ENCODE measurements at places on chromosomes 5 and 9. TPM values are rescaled to one million over a fixed set of nuclear protein-coding genes. Genes with fewer than 3 reads are reported as not detected.

LCN12 gene
- total RNA-seq = 3.5 TPM

MEGF10 gene
- total RNA-seq = not detected

GRCh38 chr5:151491062-151491461 is 43.7 kb downstream of the SLC36A1 start:
- no peaks in the 10 kb centered on the region for H3K27me3 ChIP-seq
- H3K27ac ChIP-seq = no peak overlapping the region
- peaks cover 3% of the 10 kb centered on the region for H3K36me3 ChIP-seq
- no peaks in the 10 kb centered on the region for H3K4me1 ChIP-seq

MED27 gene
- total RNA-seq = 22.7 TPM

GRCh38 chr5:148085977-148086705 is 22.4 kb downstream of the SPINK5 start:
- no peak for DNase-seq
- no peaks in the 10 kb centered on the region for H3K36me3 ChIP-seq
- H3K4me1 ChIP-seq = no peaks in the 10 kb centered on the region
- H3K27me3 ChIP-seq = no peaks in the 10 kb centered on the region
- no peak overlapping the region for H3K4me3 ChIP-seq
- H3K27ac ChIP-seq = no peak overlapping the region

PROB1 gene
- 3.3 TPM for total RNA-seq

DNA sequence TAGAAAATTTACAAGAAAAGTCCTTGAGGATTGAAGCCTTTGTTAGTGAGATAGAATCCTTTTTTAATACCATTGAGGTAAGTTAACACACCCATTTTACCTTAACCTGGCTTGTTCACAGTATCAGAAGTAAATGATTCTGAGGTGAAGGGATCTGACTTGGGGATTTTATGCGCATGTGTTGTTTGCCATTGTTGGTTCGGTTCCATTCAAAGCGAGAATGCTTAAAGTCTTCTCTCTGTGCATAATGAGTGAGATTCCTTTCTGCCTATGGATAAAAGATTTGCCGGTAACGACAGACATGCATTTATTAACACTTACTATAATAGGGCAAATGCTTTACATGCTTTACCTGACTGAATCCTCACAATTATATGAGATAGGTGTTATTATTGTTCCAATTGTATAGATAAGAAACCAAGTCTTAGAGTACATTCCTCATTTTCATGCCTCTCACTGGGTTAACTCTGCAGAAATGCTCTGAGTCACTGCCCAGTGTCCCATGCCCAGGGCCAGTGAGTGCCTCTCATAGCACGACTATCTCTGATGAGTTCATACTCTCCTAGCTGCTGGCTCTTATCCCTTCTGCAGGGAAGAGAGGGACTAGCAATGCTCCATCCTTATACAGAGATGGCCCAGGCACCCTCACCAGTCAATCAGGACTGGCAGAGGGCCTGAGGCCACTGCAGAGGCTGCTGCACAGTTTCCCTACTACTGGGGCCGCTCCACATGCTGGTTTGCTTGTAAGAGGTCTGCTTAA is 54.4 kb downstream of the CMYA5 start:
- no peaks in the 10 kb centered on the region for H3K4me1 ChIP-seq
- no peak for DNase-seq
- H3K36me3 ChIP-seq = no peaks in the 10 kb centered on the region
- no peak overlapping the region for H3K27ac ChIP-seq

DNA sequence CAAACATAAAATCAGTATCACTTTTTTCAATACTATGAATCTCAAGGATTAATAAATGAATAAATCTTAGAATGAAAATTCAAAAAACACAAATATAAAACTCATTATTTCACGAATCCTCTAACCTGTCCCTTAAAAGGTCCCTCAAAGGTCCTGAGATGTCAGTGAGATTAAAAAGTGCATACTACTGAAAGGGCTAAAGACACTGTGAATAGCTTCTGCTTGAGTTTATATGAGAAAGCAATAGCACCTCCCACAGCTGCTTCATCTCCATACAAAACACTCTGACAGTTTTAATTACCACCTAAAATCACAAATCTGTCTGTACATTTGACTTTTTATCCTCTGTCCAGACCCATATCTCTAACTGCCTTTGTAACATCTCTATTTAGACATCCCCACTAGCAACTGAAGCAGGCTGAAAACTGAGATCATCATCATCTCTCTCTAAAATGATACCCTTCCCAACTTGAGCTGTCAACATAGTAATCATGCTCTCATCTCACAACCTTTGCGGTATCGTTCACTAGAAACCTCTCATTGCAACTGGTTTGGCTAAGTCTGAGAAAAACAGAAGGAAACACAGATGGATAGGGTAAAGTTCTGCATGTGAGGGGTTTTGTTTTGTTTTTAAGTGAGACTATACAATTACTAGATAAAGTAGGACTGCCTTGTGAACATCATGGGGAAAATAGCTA is 56.3 kb downstream of the TBCA start:
- H3K36me3 ChIP-seq = peaks cover 7% of the 10 kb centered on the region

ZNF483 gene
- 2.7 TPM for total RNA-seq

DRD1 gene
- total RNA-seq = not detected

GRCh38 chr5:73104326-73104725 is 16.0 kb upstream of the TMEM171 start:
- H3K27ac ChIP-seq = no peak overlapping the region
- DNase-seq = no peak
- peaks cover 37% of the 10 kb centered on the region for H3K27me3 ChIP-seq
- no peak overlapping the region for H3K4me3 ChIP-seq
- H3K4me1 ChIP-seq = no peaks in the 10 kb centered on the region

DNA sequence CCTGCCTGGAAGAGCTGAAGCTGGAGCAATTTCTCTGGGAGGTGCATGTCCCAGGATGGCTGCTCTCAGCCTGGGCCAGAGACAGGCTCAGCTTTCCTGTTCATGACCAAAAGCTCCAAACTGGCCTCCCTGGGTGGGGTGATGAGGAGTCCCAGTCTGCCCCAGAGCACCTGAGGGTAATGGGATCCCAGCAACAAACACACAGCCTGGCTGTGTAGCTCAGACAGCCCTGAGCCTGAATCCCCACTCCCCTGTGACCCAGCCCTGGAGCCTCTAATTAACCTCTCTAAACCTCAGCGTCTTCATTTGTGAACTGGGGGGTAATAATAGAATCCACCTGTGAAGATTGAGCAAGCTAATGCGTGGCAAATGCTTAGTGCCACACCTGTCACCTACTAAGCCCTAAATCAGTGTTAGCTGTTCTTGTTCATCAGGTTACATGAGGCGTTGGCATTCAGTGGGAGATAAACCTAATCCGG is 67.5 kb downstream of the HSPA4 start:
- H3K27me3 ChIP-seq = no peaks in the 10 kb centered on the region
- DNase-seq = no peak
- H3K27ac ChIP-seq = no peak overlapping the region
- H3K4me1 ChIP-seq = no peaks in the 10 kb centered on the region
- H3K36me3 ChIP-seq = no peaks in the 10 kb centered on the region

- H3K4me1 ChIP-seq = peaks cover 34% of the 10 kb centered on the region
- peaks cover 3% of the 10 kb centered on the region for H3K36me3 ChIP-seq
- no peak overlapping the region for H3K27ac ChIP-seq
- H3K4me3 ChIP-seq = no peak overlapping the region
- peaks cover 36% of the 10 kb centered on the region for H3K27me3 ChIP-seq
- DNase-seq = no peak
Observed at GRCh38 chr9:22103685-22104575, 94.8 kb upstream of the CDKN2B start.

GRCh38 chr5:118981783-118982182 is 6.6 kb downstream of the DTWD2 start:
- H3K36me3 ChIP-seq = no peaks in the 10 kb centered on the region
- no peak for DNase-seq
- H3K27me3 ChIP-seq = no peaks in the 10 kb centered on the region
- no peak overlapping the region for H3K4me3 ChIP-seq

C5orf24 gene
- total RNA-seq = 30.1 TPM

DNA sequence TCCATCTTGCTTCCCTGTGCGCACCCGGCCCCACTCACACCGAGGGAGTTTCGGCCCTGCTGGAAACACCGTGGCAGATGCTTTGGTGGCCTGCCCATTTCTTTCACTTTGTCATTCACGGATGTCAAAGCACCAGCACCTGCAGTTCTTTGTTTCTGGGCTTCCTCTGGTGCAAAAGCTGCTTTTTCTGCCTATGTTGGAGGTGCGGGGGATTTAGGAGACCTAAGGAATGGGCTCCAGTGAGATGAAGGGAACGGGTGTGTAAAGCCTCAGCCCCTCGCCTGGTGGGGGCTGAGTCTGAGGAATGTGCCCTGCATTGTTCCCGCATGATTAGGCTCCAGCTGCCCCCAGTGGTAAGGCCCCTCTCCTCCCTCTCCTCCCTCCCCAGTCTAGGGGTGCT is 62.3 kb downstream of the THBS4 start:
- peaks cover 26% of the 10 kb centered on the region for H3K4me1 ChIP-seq
- H3K4me3 ChIP-seq = no peak overlapping the region
- H3K27me3 ChIP-seq = no peaks in the 10 kb centered on the region
- no peak for DNase-seq
- no peak overlapping the region for H3K27ac ChIP-seq
- H3K36me3 ChIP-seq = peaks cover 17% of the 10 kb centered on the region

CCL27 gene
- total RNA-seq = not detected

DNA sequence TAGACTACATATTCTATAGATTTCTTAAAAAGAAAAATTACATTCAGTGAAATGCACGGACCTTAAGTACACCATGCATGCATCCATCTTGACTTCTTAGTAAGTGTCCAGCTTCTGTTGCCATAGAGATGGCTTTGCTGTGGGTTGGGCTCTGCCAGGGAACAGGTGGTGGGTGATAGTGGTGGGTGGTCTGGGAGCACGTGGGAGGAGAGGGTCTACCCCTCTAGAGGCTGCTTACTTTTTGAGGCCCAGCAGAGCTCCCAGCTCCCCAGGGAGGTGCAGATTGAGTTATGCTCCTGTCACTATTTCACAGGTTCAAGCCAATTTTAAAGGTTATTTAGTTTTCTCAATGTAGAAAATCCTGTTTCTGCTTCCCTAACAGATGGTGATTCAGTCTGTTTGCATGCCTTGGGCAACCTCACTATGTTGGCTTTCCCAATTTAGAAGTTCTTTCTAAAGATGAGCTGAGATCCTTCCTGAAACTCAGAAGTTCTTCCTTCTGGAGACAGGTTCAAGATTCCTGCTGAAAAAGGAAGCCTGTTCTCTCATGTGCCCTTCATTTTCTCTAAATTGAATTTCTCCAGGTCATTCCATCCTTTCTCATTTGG is 107.4 kb upstream of the LHFPL2 start:
- DNase-seq = no peak
- H3K27ac ChIP-seq = no peak overlapping the region
- peaks cover 20% of the 10 kb centered on the region for H3K4me1 ChIP-seq
- H3K27me3 ChIP-seq = no peaks in the 10 kb centered on the region
- H3K4me3 ChIP-seq = no peak overlapping the region
- no peaks in the 10 kb centered on the region for H3K36me3 ChIP-seq

TMEM252 gene
- total RNA-seq = not detected

DNA sequence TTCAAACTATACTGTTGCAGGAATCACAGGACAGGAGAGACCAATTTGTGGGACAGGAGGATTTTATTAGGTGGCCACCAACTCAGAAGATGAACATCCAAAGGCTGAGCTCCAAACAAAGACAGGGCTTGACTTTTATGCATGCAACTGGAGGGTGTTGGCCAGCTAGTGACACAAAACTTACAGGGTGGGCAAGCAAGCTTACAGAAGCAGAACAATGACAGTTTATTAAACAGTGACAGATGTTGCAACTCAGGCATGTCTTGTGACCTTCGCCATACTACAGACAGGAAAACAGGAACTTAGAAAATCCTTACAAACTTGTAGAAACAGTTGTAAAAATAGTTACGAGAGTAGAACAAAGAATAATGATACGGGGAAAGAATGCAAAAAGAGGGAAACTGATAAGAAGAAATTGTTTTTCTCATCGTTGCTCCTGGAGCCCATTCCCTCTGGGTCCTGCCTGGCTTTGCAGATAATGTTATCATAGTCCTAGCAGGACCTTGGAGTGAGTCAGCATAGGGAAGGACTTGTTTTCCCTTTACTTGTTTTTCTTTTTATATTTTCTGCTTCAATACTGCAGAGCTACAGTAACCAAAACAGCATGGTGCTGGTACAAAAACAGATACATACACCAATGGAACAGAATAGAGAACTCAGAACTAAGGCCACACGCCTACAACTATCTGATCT is 2083.0 kb upstream of the ACO1 start:
- H3K27ac ChIP-seq = no peak overlapping the region
- H3K4me3 ChIP-seq = no peak overlapping the region
- H3K36me3 ChIP-seq = no peaks in the 10 kb centered on the region

DMRT2 gene
- not detected for total RNA-seq

DNA sequence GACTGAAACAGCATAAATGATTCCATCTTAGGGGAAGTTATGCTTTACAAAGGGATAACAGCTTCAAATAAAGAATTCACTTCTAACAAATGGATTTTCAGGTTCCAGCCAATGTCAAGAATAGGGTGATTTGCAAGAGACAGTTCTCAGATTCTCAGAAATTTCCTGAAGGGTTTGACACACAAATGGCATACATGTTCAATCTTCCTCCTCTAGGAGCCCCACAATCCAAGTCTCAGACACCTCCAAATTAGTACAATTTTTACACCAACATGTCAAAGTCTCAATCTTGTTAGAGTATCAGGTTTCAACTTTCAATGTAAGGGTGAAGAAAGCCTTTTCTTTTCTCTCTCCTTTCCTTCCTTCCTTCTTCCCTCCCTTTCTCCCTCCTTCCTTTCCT is 996.6 kb downstream of the TLE1 start:
- H3K4me3 ChIP-seq = no peak overlapping the region
- no peak for DNase-seq
- H3K36me3 ChIP-seq = no peaks in the 10 kb centered on the region
- H3K27ac ChIP-seq = no peak overlapping the region
- no peaks in the 10 kb centered on the region for H3K27me3 ChIP-seq

- no peak overlapping the region for H3K27ac ChIP-seq
- no peaks in the 10 kb centered on the region for H3K36me3 ChIP-seq
- DNase-seq = no peak
- no peaks in the 10 kb centered on the region for H3K27me3 ChIP-seq
- H3K4me3 ChIP-seq = no peak overlapping the region
Observed at GRCh38 chr5:113197456-113198200, 221.0 kb downstream of the DCP2 start.

GRCh38 chr5:102216678-102217077 is 79.4 kb downstream of the SLCO4C1 start:
- H3K4me1 ChIP-seq = no peaks in the 10 kb centered on the region
- no peaks in the 10 kb centered on the region for H3K36me3 ChIP-seq
- H3K27ac ChIP-seq = no peak overlapping the region
- DNase-seq = no peak
- peaks cover 8% of the 10 kb centered on the region for H3K27me3 ChIP-seq

Data from activated CD4-positive, alpha-beta T cell treated with anti-CD3 and anti-CD28 coated beads, Interleukin-2, amount 10 ng/mL, durations not matched to agents 7 days and 5 days (primary cell).